SHP77 (cell line): ENCODE measurements at places on chromosomes 7 and 10.

DNA sequence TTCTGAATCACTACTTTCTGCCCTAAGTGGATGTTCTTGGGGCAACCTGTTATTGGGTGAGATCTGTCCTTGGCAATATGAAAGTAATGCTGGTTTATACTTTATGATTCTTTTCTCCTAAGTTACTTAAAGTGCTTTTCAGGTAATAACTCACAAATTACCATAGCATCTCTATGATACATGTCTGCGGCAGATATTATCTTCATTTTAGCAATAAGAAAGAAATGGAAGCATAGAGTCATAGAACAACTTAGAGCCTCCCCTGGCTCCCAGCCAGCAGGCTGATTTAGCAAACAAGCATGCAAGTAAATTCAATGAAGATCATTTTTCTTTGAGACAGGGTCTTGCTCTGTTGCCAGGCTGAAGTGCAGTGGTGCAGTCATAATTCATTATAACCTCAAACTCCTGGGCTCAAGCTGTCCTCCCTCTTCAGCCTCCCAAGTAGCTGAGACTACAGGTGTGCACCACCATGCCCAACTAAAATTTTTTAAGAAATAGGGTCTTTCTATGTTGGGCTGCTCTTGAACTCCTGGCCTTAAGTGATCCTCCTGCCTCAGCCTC is 38.1 kb upstream of the GRM8 start:
- DNase-seq: no peak

DNA sequence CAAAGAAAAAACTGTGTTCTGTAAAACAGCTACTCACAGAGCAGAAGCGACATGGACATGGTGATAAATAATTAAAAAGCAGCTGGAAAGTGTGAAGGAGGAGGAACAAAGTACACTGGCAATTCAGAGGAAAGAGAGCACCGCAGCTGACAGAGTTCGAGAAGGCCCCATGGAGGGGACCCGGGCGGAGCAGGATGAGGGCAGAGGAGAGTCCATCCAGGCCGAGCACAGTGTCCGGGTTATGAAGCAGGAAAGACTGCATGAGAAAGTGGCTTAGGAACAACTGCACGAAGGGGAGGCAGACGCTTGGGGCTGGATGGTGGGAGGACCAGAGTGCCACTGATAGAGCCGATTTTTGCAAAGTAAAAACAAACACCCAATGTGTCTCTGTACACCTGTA is 185.5 kb downstream of the ZMYND11 start:
- no peak for DNase-seq

- DNase-seq: no peak
These were observed 51.0 kb downstream of the ARL5B start for GRCh38 chr10:18710201-18710653.

DNA sequence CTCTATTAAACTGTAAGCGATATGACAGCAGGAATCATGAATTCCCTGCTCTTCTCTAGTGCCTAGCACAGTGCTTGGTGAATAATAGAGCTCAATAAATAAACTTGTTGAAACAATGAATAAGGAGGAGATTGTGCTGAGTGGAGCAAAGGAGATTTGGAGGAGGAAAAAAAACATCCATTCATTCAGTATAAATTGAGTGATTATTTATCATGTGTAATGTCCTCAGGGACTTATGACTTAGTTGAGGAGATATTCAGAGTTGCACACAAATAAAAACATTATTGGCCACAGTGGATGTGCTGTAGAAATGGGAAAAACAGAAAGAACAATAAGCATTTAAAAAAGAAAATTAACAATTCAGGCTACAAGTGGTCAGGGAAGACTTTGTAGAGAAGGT is 125.7 kb downstream of the FOXP2 start:
- no peak for DNase-seq

GRCh38 chr10:44788147-44789129 is 122.7 kb upstream of the TMEM72 start:
- no peak for DNase-seq

- DNase-seq: no peak
These were observed 20.5 kb downstream of the YKT6 start for GRCh38 chr7:44221231-44221791.

DNA sequence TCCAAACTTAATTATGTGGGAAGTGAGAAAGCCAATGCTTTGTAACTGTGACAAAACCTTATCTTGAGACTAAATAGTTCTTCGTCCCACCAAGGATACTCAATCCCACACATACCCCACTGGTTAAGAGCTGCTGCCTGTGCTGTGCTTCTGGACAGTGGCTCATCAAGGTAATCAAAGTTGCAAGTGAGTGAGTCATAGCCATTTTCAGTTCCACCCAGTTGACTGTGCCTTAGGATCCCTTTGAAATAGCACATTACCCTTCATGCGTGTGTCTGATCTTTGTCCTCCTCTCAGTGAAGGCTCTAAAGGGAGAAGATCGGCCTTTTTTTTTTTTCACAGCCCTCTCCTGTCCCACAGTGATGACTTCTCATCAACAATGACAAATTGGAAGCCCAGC is 706.0 kb upstream of the AUTS2 start:
- no peak for DNase-seq

DNA sequence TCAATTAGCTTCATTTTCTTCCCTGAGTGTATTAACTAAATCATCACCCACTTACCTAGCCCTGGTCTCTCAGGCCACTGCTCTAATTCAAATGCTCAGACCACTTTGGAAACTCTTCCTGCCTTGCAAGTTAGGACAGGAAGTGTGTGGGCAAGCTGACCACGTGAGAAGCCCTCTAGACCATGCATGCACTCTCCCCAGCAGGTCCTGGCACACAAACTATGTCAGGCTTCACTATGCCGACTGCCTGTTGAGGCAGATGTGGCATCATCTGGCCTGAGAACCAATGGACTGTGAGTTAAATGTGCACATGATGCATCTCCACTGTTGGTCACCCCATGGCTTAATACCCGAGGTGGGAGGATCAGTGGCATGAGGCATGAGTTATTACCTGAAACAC is 439.6 kb downstream of the GRID1 start:
- DNase-seq: no peak

- no peak for DNase-seq
These were observed 93.5 kb downstream of the PAXIP1 start for GRCh38 chr7:154909241-154910105.

GRCh38 chr10:53406532-53406931 is 633.9 kb upstream of the MBL2 start:
- DNase-seq: no peak

- DNase-seq: no peak
These were observed 41.1 kb downstream of the PTPRZ1 start for GRCh38 chr7:121913947-121914675.

GRCh38 chr7:43784030-43784584 is 25.6 kb downstream of the BLVRA start:
- no peak for DNase-seq

DNA sequence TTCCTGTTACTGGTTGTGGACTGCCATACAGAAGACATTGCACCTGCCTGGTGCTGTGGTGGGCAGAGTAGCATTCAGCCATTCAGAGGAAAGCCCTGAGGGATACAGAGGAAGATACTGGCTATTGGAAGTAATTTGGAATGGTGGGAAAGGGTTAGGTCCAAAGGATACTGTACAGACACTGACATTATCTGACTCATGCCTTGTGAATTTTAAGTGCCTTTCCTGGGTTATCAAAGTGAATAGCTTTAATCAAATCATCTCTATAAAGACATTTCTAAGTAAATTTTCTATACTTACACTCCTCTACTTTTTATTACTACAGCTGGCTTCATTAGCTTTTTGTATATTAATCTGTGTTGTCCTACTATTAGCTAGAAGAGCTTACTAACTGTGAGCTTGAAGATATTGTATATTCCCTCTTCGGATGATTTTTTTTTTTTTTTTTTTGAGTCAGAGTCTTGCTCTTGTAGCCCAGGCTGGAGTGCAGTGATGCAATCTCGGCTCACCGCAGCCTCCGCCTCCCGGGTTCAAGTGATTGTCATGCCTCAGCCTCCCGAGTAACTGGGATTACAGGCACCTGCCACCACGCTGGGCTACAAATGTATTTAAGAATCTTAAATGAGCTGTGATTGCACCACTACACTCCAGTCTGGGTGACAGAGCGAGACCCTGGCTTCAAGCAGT is 186.5 kb downstream of the ADK start:
- DNase-seq: no peak

DNA sequence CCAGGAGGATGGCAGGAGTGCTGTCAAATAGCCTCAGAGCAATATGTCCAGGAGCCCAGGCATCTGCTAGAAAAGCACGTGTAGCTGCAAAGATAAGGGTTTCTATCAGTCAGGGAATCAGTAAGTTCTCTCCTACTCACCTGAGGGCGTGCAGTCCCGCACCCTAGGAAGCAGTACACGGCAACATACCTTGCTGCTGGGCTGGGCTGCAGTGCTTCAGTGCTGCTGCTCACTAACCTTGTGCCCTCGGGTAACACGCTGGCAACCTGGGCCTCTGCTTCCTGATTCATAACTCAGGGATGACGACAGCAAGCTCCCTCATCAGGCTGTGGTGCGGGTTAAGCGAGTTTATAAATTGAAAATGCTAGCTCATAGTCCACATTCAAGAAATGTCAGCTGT is 29.5 kb upstream of the CCNY start:
- DNase-seq: no peak

DNA sequence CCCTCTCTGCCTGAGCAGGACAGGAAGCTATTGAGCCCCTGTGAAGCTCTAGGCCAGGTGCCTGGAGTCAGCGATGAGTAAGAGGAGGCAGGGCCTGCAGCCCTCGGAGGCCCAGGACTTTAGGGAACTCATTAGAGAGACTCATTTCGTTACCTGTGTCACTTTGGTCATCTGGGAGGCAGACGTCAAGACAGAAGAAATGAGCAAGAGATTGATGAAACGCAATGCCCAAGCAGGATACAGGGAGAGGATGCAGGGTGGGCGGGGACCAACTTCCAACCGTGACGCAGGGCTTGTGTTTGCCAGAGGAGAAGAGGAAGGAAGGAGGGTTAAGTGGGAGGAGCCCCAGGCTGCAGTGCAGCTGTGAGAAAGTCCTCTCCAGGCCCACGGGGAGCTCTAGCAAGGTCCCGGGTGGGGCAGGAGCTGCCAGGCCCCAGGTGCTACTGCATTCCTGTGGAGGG is 26.4 kb upstream of the GNA12 start:
- DNase-seq: peak; percentile 79

- DNase-seq: no peak
These were observed 126.1 kb downstream of the FAM204A start for GRCh38 chr10:118216020-118216419.

DNA sequence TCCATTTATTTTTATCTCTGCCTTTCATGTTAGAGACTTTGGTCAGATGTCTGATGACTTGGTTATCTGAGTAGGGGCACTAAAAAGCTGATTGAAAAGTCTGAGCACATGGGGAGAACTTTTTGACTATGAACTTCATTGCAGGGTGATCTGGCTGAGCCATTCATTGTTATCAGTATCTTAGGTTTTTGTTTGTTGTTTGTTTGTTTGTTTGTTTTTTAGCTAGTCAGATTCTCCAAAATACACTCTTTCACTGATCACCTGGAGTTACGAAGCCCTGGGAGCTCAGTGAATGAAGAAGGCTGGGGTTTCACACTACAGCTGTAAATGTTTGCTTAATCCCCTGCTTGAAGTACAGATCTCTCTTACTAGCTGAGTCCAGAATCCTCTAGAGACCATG is 28.6 kb upstream of the DLG5 start:
- no peak for DNase-seq

GRCh38 chr10:122362621-122363020 is 11.9 kb upstream of the PLEKHA1 start:
- DNase-seq: no peak
